ENCODE measurements at places on chromosomes 4 and X.

DNA sequence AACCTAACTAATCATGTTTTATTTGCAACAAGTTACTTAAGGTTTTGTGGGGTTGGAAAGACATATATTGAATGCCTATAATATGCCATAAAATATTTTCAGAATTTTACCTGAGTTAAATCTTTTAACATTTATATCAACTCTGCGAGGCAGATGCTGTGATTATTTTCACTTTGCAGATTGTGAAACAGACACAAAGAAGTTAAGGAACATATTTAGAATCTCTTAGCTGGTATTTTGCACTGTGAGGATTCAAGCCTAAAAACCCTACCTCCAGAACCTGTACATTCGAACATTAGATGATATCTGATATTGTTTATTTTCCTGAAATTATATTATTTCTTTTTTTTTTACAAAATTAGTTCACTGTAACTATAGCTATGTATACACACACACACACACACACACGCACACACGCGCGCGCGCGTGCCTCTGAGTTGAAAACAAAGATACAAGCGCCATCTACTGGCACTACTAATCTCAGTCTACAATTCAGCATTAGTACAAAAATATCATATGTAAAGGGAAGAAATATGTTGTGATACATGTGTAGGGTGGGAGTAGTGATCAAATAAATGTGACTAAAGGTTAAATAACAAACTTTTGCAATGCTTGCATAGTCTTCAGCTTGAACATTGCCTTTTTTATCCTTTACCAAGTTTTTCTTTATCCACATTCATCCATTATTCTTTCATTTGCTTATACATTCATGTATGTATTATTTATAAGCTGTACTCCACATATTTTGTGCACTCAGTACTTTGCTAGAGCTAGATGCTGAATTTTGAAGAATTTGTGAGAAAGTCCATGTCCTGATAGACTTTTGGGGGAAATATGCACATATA is 61.5 kb downstream of the ANXA10 start:
- no peaks in the 10 kb centered on the region for H3K27me3 ChIP-seq
- peak overlapping the region; percentile 8 for H3K4me3 ChIP-seq
- no peaks in the 10 kb centered on the region for H3K36me3 ChIP-seq
- peak; percentile 81 for DNase-seq
- no peak overlapping the region for H3K27ac ChIP-seq
- no peaks in the 10 kb centered on the region for H3K4me1 ChIP-seq

- H3K27ac ChIP-seq, result no peak overlapping the region
- H3K4me3 ChIP-seq, result no peak overlapping the region
- no peaks in the 10 kb centered on the region for H3K36me3 ChIP-seq
- no peaks in the 10 kb centered on the region for H3K27me3 ChIP-seq
- DNase-seq, result no peak
Measured at GRCh38 chrX:32948130-32948529, 263.2 kb downstream of the DMD start.

GRCh38 chrX:23656091-23656490 is 11.2 kb upstream of the PRDX4 start:
- no peak for DNase-seq
- no peak overlapping the region for H3K4me3 ChIP-seq
- no peaks in the 10 kb centered on the region for H3K36me3 ChIP-seq
- H3K27ac ChIP-seq, result no peak overlapping the region
- H3K4me1 ChIP-seq, result no peaks in the 10 kb centered on the region
- H3K27me3 ChIP-seq, result no peaks in the 10 kb centered on the region

GRCh38 chr4:47839259-47839658 is 1.4 kb upstream of the CORIN start:
- no peaks in the 10 kb centered on the region for H3K27me3 ChIP-seq
- H3K4me1 ChIP-seq, result peaks cover 3% of the 10 kb centered on the region
- no peak for DNase-seq
- no peaks in the 10 kb centered on the region for H3K36me3 ChIP-seq
- H3K4me3 ChIP-seq, result no peak overlapping the region

DNA sequence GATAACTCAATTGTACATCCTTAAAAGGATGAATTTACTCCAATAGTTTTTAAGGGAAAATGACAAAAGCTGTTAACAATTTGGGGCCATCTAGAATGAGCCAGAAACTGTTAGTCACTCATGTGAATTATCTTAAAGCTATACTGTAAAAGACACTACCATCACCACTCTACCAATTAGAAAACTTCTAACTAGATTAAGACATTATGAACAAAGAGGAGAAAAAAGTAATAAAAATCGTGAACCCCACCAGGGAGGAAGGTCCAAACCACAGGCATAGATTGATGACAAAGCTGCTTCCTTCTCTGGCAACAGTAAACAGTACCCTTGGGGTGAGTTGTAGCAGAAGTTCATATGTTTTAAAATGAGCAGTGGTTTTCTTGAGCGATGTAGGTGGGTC is 106.1 kb downstream of the PDGFC start:
- no peak overlapping the region for H3K4me3 ChIP-seq
- H3K27me3 ChIP-seq, result no peaks in the 10 kb centered on the region
- no peak for DNase-seq

GRCh38 chrX:65596270-65597034 is 61.9 kb upstream of the LAS1L start:
- no peak for DNase-seq
- H3K27me3 ChIP-seq, result no peaks in the 10 kb centered on the region
- H3K36me3 ChIP-seq, result no peaks in the 10 kb centered on the region
- H3K4me1 ChIP-seq, result no peaks in the 10 kb centered on the region
- H3K27ac ChIP-seq, result no peak overlapping the region
- no peak overlapping the region for H3K4me3 ChIP-seq

GRCh38 chr4:46933686-46934085 is 24.6 kb upstream of the COX7B2 start:
- H3K36me3 ChIP-seq, result no peaks in the 10 kb centered on the region
- no peak for DNase-seq
- H3K27me3 ChIP-seq, result no peaks in the 10 kb centered on the region
- no peaks in the 10 kb centered on the region for H3K4me1 ChIP-seq
- H3K4me3 ChIP-seq, result no peak overlapping the region

- no peak overlapping the region for H3K27ac ChIP-seq
- peaks cover 2% of the 10 kb centered on the region for H3K36me3 ChIP-seq
- H3K4me1 ChIP-seq, result no peaks in the 10 kb centered on the region
- no peak overlapping the region for H3K4me3 ChIP-seq
Measured at GRCh38 chr4:47615385-47615784, 130.3 kb downstream of the ATP10D start.

GRCh38 chr4:127622621-127622920 is 10.2 kb upstream of the INTU start:
- H3K27me3 ChIP-seq, result no peaks in the 10 kb centered on the region
- H3K27ac ChIP-seq, result no peak overlapping the region
- H3K36me3 ChIP-seq, result no peaks in the 10 kb centered on the region
- DNase-seq, result no peak
- no peaks in the 10 kb centered on the region for H3K4me1 ChIP-seq
- peak overlapping the region; percentile 91 for H3K4me3 ChIP-seq

GRCh38 chr4:47275595-47275994 is 187.9 kb downstream of the COMMD8 start:
- no peak overlapping the region for H3K27ac ChIP-seq
- no peak overlapping the region for H3K4me3 ChIP-seq
- H3K36me3 ChIP-seq, result no peaks in the 10 kb centered on the region
- DNase-seq, result no peak

DNA sequence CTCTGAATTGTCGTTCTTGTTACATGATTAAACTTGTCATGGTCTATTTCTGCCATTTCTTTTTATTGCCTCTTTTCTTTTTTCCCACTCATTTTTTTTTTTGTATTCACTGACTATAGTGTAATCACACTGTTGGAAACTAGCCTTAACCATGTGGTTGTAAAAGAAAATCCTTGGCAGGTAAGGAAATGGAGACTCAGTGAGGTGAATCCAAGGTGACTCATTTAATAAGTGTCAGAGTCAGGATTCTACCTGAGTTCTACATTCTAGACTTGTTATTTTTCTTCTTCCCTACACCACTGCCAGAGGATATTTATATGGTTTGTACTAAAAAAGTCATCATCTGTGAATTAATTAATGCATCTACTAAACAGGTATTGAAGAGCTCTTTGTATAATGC is 152.2 kb downstream of the CBLL2 start:
- H3K4me1 ChIP-seq, result no peaks in the 10 kb centered on the region
- no peak overlapping the region for H3K4me3 ChIP-seq
- DNase-seq, result no peak

GRCh38 chrX:148905400-148905799 is 405.0 kb downstream of the AFF2 start:
- no peak for DNase-seq
- H3K4me3 ChIP-seq, result no peak overlapping the region
- H3K27me3 ChIP-seq, result no peaks in the 10 kb centered on the region
- no peaks in the 10 kb centered on the region for H3K36me3 ChIP-seq
- H3K27ac ChIP-seq, result no peak overlapping the region
- H3K4me1 ChIP-seq, result no peaks in the 10 kb centered on the region

DNA sequence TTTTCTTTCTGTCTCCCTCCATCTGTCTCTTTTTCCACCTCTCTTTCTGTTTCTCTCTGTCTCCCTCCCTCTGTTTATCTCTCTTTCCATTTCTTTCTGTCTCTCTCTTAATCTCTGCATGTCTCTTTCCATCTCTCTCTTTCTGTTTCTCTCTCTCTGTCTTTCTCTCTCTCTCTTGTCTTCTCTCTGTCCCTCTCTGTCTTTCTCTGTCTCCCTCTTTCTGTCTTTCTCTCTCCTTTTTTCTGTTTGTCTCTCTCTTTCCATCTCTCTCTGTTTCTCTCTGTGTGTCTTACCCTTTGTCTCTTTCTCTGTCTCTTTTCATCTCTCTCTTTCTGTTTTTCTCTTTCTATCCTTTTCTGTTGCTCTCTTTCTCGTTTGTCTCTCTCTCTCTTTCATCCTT is 34.7 kb downstream of the ARSF start:
- no peaks in the 10 kb centered on the region for H3K4me1 ChIP-seq
- no peaks in the 10 kb centered on the region for H3K27me3 ChIP-seq
- no peak overlapping the region for H3K27ac ChIP-seq
- H3K4me3 ChIP-seq, result no peak overlapping the region
- DNase-seq, result no peak

GRCh38 chr4:1176398-1177273 is 4.3 kb upstream of the SPON2 start:
- H3K4me3 ChIP-seq, result no peak overlapping the region
- H3K27me3 ChIP-seq, result no peaks in the 10 kb centered on the region
- no peak for DNase-seq
- no peaks in the 10 kb centered on the region for H3K4me1 ChIP-seq
- no peaks in the 10 kb centered on the region for H3K36me3 ChIP-seq

DNA sequence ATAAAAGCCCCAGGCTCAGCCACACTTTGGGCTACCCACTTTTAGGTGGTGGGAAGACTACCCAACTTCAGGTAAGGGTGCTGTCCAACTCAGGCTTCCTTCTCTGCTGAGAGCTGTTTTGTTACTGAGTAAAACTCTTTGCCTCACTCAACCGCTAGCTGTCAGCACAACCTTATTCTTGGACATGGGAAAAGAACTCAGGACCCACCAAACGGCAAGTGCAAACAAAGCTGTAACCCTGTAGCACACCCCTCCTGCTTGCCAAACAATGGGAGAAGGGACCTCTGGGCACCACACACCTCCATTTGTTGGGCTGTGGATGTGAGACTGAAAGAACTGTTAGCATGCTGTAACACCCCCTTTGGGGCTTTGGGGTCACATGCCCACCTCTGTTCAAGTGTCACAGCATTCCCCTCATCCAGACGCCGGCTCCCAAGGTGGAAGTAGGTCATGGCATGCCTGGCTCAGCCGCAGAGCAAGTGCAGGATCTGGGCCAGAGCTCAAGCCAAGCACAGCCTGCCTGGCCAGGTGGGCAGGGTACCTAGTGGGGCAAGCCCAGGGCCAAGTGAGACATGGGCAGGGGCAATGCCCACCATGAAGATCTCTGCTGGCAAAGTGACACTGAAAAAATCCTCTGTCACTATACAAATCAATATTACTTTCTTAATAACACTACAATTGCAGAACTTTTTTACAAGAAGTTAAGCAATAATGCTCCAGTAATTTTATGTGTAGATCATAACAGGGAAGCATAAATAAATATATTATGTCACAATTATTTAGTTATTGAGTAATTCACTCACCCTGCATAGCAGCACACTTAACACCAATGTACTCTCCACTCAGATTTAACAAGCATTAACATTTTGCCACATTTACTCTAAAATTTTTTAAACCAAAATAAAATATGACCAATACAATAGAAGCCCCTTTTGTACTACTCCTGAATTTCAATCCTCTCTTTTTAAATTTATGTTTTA is 107.2 kb downstream of the TBCK start:
- no peak overlapping the region for H3K4me3 ChIP-seq
- H3K4me1 ChIP-seq, result no peaks in the 10 kb centered on the region
- peak; percentile 70 for DNase-seq
- no peak overlapping the region for H3K27ac ChIP-seq
- no peaks in the 10 kb centered on the region for H3K36me3 ChIP-seq

DNA sequence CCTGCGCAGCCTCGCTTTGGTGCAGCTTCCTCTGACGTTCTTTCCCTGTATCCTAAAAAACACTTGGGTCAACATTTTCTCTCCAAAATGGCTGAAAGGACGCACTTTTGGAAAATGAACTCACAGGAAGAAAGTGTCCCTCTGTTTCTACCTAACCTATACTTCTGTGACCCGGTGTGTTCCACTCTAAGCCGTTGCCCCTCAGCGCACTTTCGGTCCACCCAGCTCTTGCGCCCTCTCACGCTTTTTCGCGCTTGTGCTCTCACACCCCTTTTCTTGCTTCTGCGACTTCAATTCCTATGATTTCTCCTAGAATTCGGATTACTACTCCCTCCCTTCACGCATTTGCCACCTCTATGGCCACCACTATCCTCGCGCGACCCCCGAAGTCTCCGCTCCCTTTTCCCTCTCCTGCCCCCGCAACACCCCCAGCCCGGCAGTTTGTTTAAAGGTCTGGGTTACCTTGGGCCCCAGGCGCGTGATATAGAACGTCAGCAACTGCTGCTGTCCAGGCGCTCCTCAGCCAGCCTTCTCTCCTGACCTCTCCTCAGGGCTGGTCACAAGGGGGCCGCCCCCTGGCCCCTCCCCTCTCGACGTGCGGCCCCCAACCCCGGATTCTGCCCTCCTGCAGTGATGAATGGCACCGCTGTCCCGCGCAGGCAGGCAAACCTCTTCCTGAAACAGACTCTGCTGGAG is at the start of gene USP51:
USP51 (minus strand) TSS at position 535 of the 696 bp plus-strand sequence. CDS start 909 bp downstream, outside the sequence.
- DNase-seq, result peak; percentile 78
- no peaks in the 10 kb centered on the region for H3K36me3 ChIP-seq
- no peaks in the 10 kb centered on the region for H3K4me1 ChIP-seq
- peak within 1 kb of the TSS; percentile 94 for H3K4me3 ChIP-seq
- H3K27ac ChIP-seq, result no peak within 1 kb of the TSS
- no peaks in the 10 kb centered on the region for H3K27me3 ChIP-seq

Measured in aorta (tissue), 5 donors.